ENCODE measurements at places on chromosomes 4 and X.

DNA sequence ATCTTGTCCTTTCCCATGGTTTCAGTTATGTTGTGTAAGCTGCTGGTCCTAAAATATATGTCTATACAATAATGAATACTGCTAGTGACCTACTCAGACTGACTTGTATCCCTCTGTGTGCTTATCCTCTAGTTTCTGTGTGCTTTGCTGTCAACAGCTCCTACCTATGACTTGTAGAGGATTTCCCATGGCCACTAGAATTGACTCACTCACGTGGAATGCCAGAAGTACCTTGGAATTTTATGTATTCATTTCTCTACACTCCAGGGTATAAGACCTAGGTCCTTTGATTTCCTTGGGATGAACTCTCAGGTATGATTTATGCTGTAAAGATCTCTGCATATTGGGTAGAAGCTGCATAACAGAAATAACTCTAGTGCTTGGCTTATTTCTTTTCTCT, 279.9 kb upstream of the SLIT2 start:
- no peak for DNase-seq

DNA sequence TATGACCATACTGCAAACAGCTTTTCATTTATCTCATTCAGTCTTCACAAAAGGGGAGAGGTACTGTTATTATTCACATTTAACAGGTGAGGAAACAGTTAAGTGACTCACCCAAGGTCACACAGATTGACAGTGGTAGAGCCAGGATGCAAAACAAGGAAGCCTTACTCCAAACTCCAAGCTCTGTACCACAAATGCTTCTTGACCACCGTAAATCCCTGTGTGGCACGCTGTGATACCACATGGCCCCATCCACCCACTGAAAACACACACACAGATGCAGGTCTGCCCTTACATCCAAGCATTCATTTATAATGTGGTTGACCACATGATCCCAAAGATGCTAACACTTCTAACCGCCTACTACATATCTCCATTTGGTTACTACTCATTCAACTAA, 129.5 kb downstream of the TSPAN5 start:
- no peak for DNase-seq

GRCh38 chr4:31146366-31146765, 426.2 kb downstream of the PCDH7 start:
- DNase-seq = no peak

GRCh38 chr4:15434676-15435075, 6.8 kb downstream of the C1QTNF7 start:
- DNase-seq = no peak

DNA sequence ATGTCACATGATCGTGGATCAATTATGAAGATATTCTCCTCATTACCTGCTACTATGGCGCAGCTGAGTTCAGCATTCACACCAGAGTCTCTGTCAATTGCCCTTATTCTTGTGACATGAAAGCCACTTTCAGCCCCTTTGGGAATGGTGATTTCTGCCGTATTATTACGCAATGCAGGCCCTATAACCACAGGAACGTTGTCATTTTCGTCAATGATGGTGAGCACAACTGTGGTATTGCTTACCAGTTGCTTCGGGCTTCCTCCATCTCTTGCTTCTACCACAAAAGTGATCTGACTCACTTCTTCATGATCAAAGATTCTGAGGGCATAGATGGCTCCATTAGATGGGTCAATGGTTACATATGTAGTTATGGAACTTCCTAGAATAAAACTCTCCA, 2.1 kb downstream of the PCDH18 start:
- no peak for DNase-seq

GRCh38 chrX:13009273-13009672, 34.4 kb downstream of the TMSB4X start:
- no peak for DNase-seq

- no peak for DNase-seq
Measured at GRCh38 chrX:39440799-39441284, 639.6 kb downstream of the MID1IP1 start.

GRCh38 chr4:155540698-155541097, 126.0 kb upstream of the GUCY1A1 start:
- no peak for DNase-seq

GRCh38 chr4:68447201-68447600, at the start of gene TMPRSS11E:
Gene TMPRSS11E (plus strand): TSS chr4:68447463. CDS start chr4:68447513, 50 bp downstream.
- no peak for DNase-seq

GRCh38 chr4:27594922-27595321, 734.3 kb downstream of the STIM2 start:
- DNase-seq = no peak

DNA sequence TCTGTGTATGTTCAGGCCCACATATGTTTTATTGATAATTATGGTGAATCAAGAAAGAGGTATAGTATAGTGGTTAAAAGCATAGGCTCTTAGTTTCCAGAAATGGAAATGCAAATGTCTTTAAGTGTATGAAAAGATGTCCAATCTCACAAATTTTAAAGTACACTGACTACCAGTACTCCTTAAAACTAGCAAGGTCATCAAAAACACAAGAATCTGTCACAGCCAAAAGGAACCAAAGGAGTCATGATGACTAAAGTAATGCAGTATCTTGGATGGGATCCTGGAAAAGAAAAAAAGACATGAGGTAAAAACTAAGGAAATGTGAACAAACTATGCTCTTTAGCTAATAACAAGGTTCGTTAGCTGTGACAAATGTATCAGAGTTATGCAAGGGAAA, 661 bp upstream of the RBM41 start:
- no peak for DNase-seq

DNA sequence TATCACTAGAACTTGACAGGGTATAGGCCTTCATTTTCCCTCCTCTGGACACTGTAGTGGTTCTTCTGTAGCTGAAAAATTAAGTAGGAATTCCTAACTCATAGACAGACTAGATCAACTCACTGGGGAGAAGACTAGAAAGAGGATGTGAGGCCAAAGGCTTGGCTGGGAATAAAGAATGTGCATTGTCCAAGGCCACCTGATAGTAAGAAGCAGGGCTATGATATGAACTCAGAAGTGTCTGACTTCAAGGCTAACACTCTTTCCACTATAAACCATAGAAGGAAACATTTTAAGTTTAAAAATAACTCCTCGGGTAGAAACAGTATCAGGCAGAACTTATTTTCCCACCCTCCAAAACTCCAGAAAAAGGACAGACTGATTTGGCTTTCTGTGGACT, 346.6 kb downstream of the OPHN1 start:
- no peak for DNase-seq

DNA sequence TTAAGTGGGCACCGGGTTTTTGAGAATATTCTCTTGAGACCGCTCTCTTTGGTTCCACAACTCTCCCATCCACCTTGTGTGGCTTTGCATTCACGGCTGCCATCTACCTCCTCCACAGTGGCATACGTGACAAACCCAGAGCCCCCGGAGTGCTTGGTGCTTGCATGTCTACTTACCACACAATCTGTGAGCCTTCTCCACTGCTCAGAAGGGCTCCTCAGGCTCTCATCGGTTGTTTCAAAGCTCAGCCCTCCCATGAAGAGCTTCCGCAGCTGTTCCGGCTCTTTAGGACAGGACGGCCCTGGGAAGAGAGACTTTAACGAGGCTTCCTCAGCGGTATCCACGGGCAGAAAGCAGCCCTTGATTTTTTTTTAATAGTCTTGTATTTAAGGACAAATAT, 167.6 kb upstream of the ANK2 start:
- no peak for DNase-seq

DNA sequence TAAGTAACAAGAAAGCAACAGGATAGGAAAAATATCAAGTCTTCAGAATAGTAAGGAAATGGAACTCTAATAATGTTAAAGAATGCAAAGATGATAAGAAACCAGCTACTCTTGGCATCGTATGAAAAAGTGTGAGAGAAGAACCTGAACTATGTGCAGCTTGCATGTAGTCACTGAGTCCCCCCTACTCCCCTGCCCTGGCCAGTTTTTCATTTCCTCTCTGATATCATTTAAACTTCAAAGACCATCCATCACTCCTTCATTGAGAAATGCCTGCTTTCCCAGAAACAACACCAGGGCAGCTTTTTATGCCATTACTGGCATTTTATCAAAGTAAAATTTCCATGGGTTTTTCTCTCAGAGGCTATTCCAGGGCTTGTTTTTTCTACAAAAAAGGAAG, 28.1 kb downstream of the INPP4B start:
- no peak for DNase-seq

DNA sequence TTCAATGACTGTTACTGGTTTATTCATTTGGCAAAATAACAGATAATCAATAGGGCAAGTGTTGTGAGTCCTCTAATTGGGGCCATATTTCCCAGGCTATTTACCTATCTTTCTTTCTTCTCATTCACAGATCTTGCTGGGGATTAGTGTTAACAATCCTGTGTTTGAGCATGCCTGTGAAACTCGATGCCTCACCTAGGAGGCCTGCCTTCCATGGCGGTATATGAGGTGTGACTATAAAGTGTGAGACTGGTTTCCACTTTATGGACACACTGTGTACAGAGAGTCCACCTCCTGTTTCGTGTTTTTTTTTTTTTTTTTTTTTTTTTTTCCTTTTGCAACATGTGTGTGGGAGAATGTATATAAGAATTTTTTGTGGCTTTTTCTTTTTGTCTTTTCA, 199.3 kb downstream of the BMPR1B start:
- DNase-seq = no peak

GRCh38 chr4:6204871-6205566, 4.7 kb upstream of the JAKMIP1 start:
- no peak for DNase-seq

DNA sequence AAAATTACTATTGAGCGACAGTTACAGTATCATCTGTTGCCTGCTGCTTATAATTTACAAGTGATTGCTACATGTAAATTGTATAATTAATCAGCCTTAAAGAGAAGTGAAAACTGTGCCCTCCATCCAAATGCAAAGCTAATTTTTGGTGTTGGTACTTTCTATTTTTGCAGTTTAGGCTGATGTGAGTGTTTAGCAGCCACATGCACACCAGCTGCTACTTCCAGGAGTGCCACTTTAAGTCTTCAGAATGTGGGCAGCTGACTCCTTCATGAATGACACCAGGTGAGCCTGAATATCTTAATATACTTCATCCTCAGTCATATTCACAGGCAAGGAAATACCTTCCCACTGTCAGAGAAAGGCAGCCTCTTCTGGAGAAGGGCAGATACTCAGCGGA, 149.8 kb upstream of the RASGEF1B start:
- no peak for DNase-seq

- no peak for DNase-seq
Measured at GRCh38 chr4:1405636-1406393, 427 bp downstream of the NKX1-1 start.

DNA sequence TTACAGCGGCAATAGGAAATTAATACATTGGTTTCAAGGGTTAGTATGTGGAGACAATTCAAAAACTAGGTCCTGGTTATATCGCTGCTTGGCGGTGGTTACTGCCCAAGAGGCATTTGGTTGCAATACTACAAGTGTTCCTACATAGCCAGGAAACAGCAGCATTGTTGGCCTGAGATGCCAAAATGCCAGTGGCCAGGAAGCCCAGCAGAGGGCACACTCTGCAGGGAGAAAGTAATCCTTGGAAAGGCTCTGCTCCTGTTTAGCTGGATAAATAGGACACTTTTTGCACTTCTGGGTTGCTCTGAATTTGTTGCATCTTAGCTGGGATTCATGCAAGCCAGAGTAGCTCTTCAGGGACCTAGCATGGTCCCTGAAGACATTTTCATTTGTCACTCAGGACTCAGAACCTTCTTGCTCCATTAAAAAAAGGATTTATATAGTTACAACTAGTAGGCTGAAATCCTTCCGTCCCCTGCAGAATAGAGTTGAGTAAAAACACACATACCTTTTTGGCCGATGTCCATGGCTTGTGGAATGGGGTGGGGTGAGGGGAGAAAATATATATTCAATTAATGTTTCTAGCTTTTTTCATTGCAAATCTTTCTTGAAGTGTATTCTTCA, 8.1 kb upstream of the GPR119 start:
- no peak for DNase-seq

GRCh38 chr4:125317525-125317877, 2.7 kb downstream of the FAT4 start:
- DNase-seq = no peak

- no peak for DNase-seq
Measured at GRCh38 chr4:177155454-177155853, 154.2 kb upstream of the NEIL3 start.

GRCh38 chr4:11074581-11075241, 354.0 kb downstream of the HS3ST1 start:
- no peak for DNase-seq

- no peak for DNase-seq
Measured at GRCh38 chr4:15659768-15660570, 4.8 kb upstream of the FBXL5 start.

DNA sequence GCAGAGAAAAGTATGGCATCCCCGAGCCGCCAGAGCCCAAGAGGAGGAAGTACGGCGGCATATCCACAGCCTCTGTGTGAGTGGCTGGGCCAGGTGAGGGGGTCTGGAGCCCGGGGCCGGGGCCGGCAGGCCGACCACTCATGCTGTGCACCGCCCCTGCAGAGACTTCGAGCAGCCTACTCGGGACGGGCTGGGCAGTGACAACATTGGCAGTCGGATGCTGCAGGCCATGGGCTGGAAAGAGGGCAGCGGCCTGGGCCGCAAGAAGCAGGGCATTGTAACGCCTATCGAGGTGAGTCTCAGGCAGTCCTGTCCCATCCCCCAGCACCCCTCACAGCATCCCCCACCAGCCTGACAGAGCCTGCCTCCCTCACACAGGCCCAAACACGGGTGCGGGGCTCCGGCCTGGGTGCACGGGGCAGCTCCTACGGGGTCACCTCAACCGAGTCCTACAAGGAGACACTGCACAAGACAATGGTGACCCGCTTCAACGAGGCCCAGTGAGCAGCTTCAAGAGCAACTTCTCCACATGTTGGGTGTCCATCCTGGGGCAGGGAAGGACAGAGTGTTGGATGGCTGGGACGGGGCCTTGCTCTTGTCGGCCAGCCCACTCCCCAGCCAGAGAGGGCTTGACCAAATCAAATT, 7.4 kb upstream of the UBA1 start:
- DNase-seq = no peak

DNA sequence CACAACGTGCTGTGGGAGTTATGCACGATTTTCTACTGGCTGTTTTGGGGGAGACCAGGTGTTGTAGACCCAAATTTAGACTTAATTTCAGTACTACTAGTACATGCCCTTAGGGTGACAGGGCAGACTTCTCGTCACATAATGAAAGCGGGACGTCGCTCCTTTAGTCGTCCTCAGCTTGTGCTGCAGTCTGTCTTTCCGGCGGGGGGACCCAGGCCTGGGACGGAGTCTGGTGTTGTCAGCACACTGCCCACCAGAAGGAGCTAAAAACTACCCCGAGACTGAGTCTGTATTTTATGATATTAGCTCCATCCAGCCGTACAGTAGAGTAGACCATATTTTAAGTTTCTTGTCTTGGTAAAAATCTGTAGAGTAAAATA, 35.5 kb downstream of the NOP14 start:
- DNase-seq = no peak

DNA sequence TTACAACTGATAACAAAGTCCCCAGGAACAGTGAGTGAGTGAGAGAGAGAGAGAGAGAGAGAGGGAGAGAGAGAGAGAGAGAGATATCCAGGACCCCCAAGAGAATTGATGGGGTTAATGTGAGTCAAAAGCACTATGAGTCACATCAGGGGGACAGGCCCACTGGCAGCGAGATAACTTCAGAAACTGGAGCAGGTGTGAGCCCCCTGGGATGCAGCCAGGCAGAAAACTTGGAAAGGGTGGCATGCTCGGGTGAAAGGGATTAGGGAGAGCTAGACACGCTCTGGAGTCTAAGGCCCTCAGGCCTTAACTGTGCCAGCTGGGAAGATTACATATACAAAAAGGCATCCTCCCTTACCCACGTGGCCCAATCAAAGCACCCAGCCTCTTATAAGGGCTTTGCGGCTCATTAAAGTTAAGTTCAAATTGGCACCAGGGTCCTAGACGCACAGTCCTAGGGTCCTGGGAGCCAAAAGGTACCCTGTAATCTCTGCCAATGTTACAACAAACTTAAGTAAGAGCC, 841 bp downstream of the ACOT9 start:
- DNase-seq = no peak
